ENCODE measurements at places on chromosomes 2 and 18. TPM values are rescaled to one million over a fixed set of nuclear protein-coding genes. Genes with fewer than 3 reads are reported as not detected.

The ADI1 gene
- 39.6 TPM for total RNA-seq

DNA sequence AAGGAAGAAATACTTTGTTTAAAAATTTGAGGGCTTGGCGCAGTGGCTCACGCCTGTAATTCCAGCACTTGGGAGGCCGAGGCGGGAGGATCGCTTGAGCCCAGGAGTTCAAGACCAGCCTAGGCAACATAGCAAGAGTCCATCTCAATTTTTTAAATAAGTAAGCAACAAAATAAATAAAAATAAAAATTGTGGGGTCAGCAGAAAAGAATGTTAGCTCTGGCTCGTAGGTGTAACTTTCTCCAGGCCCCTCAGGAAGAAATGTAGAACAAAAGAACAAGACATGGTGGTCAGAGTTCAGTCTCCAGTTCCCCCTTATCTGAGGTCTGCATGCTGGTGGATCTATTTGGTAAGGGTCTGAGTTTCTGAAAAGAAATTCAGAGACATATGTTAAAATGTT is 20.4 kb upstream of the PDCL3 start:
- DNase-seq = no peak

DNA sequence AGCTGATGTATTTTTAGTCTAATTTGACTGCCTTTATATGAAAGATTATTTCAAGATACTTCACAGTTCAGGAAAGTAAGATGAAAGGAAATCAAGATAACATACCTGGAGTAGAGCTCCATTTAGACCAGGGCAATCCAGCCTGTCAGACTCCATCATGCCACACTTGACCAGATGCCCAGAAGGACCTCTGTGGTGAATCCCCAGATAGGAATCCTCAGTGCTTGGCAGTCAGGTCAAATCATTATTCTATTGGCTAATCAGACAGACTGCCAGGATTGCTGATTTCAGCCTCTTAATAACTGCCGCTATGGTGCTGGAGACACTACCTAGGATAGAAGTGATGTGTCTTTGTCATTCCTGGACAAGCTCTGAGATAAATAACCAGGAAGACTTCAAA is 404.2 kb downstream of the STK39 start:
- DNase-seq = no peak

- no peak for DNase-seq
These were observed 53.7 kb downstream of the MCFD2 start for GRCh38 chr2:46861916-46862315.

DNA sequence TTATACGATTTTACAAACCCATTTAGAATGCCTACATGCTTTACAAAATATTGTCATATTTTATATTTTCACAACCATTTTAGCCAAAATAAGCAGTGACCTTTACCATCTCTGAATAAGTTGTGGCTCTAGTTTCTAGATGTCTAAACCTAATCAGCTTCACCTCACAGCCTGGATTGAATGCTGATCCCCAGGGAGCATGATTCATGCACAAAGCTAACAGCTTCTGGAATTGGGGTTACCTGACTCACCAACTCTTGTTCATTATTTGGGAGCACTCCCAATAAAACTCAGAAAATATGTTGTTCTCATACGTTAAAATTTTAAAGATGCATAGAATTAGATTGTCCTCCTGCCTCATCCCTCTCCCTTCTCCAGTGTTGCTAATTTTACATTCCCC is 611.7 kb upstream of the NETO1 start:
- DNase-seq = no peak

GRCh38 chr2:30225131-30225762 is 6.1 kb upstream of the LBH start:
- DNase-seq = peak; percentile 74

GRCh38 chr18:62629031-62629430 is 86.3 kb upstream of the PHLPP1 start:
- DNase-seq = no peak

All from naive thymus-derived CD4-positive, alpha-beta T cell (primary cell).